ENCODE measurements at places on chromosomes 5 and 9. TPM values are rescaled to one million over a fixed set of nuclear protein-coding genes. Genes with fewer than 3 reads are reported as not detected.

DNA sequence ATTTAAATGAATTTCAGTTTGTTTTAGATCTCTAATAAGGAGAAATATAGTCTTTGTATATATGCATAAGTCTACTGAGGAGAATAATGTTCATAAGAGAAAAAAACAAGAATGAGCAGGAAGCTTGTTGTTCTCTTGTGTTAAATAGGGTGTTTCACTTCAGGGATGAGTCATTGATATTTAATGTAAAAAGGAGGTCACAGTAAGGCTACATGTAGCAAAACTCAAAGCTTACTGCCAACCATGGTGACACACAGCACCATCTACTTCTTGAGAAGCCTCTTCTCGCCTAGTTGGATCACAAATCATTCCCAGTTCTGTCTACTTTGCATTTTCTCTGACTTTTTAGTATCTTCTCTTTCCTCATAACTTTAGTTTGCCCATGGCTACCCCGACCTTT lies 1466.0 kb upstream of the C9orf72 start:
- DNase-seq: no peak

- no peak for DNase-seq
Measured at GRCh38 chr5:150163547-150164059, 3.0 kb upstream of the CDX1 start.

GRCh38 chr9:129610473-129611306 lies 10.2 kb downstream of the C9orf50 start:
- peak; percentile 65 for DNase-seq

GRCh38 chr9:116078640-116079039 lies 75.0 kb upstream of the PAPPA start:
- DNase-seq: no peak

GRCh38 chr9:136853596-136854112 lies 1.5 kb downstream of the MAMDC4 start:
- DNase-seq: no peak

DNA sequence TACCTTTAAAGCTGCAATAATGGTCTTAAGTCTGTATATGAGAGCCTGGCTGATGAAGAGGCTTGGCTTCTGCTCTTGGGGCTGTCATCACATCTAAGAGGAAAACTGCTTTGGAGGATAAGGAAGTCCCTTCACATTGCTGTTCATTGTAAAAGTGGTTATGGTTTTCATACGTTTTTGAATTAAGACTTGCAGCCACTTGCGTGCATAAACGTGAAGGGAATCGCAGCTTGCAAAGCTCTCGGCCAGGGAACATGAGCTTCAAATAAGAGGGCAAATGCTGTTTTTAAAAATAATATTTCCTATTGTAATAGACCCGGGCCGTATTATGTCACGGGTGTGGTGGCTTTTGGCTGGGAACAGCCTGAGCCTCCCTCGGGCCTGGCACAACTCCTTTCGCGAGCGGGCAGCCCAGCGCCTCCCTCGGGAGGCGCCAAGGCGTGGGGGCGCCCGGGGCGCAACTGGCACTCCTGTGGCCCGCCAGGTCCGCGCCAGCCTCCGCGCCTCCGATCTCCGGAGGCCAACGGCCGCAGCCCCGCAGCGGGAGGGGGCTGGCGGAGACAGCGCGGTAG lies 538 bp upstream of the ARHGEF28 start:
- no peak for DNase-seq

The YIPF5 gene
- 34.2 TPM for total RNA-seq

DNA sequence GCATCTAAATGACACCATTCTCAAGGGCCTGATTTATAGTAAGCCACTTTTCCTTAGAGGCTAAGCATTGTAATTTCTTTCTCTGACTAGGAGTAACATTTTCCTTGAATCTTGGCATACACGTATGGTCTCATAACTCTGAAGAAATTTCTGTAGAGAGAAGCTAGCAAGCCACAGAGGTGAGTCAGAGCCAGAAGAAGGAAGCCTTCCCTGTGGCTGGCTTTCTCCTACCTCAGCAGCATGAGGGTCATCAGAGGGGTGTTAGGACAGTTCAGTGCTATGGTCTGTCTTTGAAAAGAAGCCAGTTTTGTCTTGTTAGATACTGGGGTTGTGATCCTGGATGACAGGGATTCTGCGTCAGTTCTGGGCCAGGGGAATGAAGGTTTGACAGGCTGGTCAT lies 3.2 kb downstream of the SNX30 start:
- no peak for DNase-seq

GRCh38 chr9:90839183-90839728 lies 37.6 kb downstream of the SYK start:
- DNase-seq: no peak

The ARHGEF39 gene
- 12.3 TPM for total RNA-seq

- DNase-seq: no peak
Measured at GRCh38 chr9:72445306-72445995, 76.0 kb upstream of the TMC1 start.

All from activated T-helper 2 cell treated with anti-CD3 and anti-CD28 coated beads, Interferon-gamma antibody, Interleukin-2, Interleukin-4, amounts not matched to agents 10 μg/mL and 5 μg/mL and 100 μg/mL, durations not matched to agents 14 hours and 24 hours and 36 hours (primary cell).